NCI-H1694 treated with DMSO at 0.1 percent for 48 hours (cell line): ENCODE measurements at places on chromosomes 5 and 9.

- no peak for DNase-seq
These were observed 28.8 kb downstream of the IL12B start for GRCh38 chr5:159301466-159301865.

DNA sequence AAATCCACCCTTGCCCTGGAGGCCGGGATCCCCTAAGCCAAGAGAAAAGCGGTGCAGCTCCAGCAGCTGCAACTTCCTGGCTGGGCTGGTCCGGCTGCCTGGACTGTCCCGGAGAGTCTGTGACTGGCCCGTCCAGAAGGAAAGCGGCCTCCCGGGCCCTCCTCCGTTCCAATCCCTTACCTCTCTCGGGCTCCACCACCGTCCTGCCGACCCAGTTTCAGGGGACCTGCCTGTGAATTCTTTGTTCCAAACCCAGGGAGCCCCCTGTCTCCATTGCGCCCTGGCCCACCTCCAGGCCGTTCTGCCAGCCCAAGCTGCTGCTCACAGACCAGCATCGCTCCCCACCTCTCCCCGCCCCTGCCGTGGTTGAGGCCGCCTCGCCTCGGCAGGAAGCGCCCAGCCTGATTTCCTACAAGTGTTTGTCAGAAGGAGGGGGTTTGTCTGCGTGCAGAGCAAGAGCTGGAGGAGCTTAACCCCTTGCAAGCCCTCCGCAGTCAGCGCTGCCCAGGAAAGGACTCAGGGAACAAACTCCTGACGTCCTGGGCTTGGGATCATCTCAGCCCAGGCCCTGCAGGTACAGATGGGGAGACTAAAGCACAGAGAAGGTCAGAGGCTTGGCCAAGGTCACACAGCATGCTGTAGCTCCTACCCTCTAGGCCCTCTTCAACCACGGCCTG is at the start of gene AKNA:
Gene AKNA (minus strand): TSS at position 303 of the 677 bp plus-strand sequence. CDS start 6,649 bp downstream, outside the sequence.
- no peak for DNase-seq

DNA sequence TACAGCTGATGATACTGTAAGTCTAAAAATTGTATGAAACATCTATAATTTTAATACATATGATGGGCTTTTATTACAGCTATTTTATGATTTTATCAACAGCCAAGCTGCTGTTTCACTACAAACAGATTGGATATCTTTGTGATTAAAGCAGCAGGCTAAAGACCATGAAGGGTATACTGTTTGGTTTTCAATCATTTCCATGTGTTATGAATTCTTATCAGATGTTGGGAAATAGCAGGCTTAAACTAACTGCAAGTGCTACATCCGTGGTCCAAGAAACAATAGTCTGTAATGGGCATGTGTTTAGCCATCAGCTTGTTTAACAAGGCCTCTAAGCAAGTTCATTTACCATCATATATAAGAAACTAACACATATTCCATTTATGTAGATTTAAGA is 107.5 kb downstream of the CWC27 start:
- DNase-seq = no peak

- DNase-seq = no peak
These were observed 27.3 kb downstream of the ACO1 start for GRCh38 chr9:32411753-32412152.

DNA sequence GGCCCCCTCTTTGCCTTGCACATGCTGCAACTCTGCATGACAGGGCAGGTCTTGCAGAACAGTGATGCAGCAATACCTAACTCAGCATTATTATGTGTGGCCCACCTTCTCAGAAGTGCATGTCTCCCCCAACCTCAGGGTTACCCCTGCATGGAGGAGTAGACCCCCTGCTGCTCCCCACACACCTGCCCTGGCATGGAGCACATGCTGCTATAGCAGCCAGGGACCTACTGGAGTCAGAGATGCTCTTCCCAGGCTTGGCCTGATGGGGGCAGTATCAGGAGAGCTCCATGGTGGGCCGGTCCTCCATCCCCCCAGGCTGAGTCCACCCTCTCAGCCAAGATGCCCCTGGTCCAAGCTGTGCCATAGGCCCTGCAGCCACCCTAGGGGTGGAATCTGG is 13.2 kb upstream of the BOD1 start:
- no peak for DNase-seq
